ENCODE measurements at places on chromosomes 1 and 21.

GRCh38 chr1:44303532-44303931 lies 51.5 kb downstream of the ERI3 start:
- no peak for DNase-seq

GRCh38 chr1:10861822-10862221 lies 65.4 kb upstream of the CASZ1 start:
- no peak for DNase-seq

GRCh38 chr1:152458384-152459185 lies 44.5 kb upstream of the CRNN start:
- peak; percentile 63 for DNase-seq

- no peak for DNase-seq
These were observed 29.7 kb upstream of the TNFRSF1B start for GRCh38 chr1:12136916-12137610.

- DNase-seq, result peak; percentile 59
These were observed at the start of gene KLHL17 for GRCh38 chr1:960363-961131. KLHL17 (plus strand) TSS chr1:960584; CDS start chr1:960694, 110 bp downstream.

DNA sequence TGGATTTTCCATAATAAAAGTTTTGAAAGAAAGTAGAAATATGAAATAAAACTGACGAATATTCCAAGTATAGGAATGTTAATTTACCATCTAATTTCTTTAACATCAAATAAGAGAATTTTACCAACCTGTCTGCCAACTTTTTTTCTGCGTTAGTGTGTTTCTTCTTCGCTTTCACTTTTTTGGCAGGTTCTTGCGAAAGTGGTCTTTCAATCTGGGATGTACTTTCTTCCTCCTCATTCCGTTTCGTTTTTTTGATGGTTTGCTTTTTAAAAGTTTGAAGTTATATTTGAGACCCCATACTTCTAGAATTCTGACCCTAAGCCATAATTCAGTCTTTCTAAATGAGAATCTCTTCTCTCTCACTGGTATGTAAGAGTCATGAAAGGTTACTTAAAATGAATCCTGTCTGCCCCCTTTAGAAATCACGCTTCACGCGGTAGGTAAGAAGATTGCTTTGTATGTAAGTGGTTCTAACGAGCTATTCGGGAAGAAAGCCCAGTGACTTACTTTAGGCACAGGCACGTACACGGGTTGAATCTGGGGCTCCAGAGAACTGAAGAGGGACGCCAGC lies 580 bp downstream of the RBM34 start:
- DNase-seq, result no peak
